Stimulated activated CD8-positive, alpha-beta memory T cell treated with anti-CD3 and anti-CD28 coated beads, Interleukin-2, amount 100 ng/mL, for 1 hour (primary cell): ENCODE measurements at places on chromosomes 12 and 14.

GRCh38 chr12:54299515-54300224, 1.1 kb downstream of the NFE2 start:
- no peak for DNase-seq

GRCh38 chr14:66104486-66104885, 381.7 kb upstream of the CCDC196 start:
- DNase-seq = no peak

DNA sequence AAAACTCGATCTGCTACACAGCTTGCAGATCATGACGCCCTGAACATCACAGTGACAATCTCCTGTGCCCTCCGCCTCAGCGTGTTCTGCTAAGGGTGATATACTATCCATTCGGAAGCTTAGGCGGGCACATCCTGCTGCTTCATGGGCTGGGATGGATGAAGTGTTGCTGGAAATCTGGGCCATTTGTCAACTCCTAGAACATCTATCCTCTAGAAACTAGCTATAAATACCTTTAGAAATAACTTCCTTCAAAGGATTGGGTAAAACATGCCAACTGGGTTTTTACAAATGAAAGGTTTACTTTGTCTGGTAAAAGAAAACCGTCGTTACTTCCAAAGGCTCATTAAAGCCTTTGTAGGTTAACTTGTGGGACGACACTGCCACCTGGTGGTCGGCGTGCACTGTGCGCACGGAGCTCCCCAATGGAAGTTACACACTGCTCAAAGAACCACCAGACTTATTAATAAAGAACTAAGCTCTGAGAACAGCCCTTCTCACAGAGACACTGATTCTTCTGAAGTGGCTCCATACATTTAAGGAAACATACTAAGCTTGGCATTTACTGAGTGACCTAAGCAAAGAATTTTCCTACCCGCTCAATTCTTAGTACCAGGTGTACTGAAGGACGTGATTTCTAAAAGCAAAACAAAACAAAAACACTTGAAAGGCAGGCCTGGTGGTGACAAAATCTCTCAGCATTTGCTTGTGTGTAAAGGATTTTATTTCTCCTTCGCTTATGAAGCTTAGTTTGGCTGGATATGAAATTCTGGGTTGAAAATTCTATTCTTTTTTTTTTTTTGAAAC, 21.6 kb upstream of the CACNA2D4 start:
- peak; percentile 85 for DNase-seq

- DNase-seq = no peak
Measured at GRCh38 chr14:81042438-81042837, 87.0 kb downstream of the TSHR start.

GRCh38 chr12:106576848-106577247, 6.0 kb upstream of the RFX4 start:
- no peak for DNase-seq

DNA sequence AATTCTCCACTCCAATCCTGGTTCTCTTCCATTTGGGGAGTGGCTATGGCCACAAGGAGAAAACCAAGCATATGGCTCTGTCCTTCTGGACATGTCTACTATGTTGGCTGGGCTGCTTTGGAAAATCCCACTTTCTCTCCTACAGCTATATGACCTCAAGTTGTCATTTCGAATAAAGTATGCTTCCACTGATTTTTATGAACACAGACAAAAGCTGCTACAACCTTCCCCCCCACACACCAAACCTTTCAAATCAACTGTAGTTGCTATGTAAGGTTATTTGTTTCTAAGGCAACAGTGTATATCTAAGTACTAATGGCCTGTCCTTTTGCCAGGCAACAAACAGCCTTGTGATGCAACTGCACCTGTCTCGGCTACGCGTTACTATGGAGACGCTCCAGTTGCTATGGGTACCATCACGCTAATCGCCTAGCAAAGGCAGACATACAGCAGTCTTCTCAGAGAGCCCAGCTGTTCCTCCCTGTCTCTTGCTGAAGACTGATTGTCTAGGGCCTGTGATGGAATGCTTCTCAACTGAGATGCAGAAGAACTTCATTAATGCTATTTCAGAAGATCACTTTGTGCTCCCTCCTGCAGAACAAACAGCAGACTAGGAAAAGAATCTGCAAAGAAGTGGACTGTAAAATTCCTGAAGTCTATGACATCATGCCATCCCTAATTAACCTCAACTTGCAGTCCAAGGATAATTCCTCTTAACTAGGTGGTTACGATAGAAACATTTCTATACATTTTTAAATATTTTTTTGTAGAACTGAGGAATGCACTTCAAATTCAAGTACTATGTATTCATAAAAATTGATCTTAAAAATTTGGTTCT, 67.6 kb downstream of the FOXN3 start:
- DNase-seq = no peak

DNA sequence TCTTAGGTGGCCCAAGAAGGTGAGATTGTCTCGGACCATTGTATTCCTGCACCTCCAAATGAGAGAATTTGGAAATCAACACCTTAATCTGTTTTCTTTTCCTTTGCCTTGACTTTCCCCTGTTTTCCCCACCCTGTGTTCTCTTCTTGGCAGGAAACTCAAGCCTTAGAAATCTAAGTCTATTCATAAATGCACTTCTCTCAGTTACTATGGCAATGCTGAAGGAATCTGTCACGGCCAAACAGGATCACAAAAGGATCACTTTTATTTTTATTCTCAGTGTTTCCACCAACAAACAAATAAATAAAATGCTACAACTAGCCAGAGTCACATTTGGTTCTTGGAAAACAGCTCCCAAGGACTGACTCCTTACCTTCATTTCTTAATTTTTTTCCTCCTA, 270.5 kb downstream of the BCAT1 start:
- DNase-seq = no peak

- no peak for DNase-seq
Measured at GRCh38 chr14:25484235-25484634, 434.3 kb upstream of the STXBP6 start.

DNA sequence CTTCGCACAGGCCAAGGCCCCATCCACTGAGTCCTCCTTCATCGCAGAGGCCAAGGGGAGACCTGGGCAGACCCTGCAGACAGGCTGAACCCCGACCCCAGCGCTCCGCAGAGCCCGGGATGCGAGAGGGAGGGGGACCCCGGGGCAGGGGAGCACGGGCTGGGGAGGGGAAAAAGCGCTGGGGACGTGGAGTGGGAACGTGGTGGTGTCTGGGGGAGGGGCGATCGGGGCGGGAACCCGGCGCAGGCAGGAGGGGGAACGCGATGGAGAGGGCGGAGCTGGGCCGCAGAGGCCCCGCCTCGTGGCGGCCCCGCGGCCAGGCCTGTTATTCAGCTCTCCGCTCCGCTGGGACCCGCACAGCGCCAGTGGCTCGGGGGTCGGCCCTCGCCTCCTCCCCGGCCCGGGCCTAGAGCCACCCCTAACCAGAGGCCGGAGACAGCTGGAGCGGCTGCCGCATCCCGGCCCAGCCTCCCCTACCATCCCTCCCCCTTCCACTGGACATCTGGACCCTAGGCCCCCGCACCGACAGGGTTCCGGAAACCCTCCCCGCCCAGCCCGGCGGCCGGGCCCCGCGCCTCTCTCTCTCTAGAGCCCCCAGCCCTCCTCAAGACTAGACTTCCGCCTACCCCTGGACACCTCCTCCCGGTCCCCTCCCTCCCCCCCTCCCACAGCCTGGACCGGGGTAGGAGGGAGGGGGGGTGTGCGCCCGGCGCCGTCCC, at the start of gene ARHGEF25:
ARHGEF25 (plus strand) TSS at position 328 of the 719 bp plus-strand sequence. CDS start 460 bp downstream, outside the sequence.
- no peak for DNase-seq

- no peak for DNase-seq
Measured at GRCh38 chr12:14825256-14825655, 11.3 kb upstream of the SMCO3 start.

- DNase-seq = no peak
Measured at GRCh38 chr14:104031384-104031783, 54.1 kb upstream of the ASPG start.

- no peak for DNase-seq
Measured at GRCh38 chr14:54342806-54343205, 54.0 kb upstream of the CDKN3 start.

DNA sequence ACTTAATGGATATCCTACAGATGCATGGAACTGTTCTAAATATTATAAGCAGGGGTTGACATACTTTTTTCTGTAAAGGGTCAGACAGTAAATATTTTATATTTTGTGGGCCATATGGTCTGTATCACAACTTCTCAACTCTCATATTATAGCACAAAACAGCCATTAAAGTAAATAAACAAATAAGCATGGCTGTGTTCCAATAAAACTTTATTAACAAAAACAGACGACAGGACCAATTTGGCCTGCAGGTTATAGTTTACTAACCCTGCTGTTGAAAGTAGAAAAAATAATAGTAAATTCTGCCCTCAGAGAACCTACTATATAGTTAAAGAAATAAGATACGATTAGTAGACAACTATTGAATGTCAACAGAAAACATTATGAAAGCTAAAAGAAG, 17.5 kb downstream of the ATG2B start:
- DNase-seq = no peak

DNA sequence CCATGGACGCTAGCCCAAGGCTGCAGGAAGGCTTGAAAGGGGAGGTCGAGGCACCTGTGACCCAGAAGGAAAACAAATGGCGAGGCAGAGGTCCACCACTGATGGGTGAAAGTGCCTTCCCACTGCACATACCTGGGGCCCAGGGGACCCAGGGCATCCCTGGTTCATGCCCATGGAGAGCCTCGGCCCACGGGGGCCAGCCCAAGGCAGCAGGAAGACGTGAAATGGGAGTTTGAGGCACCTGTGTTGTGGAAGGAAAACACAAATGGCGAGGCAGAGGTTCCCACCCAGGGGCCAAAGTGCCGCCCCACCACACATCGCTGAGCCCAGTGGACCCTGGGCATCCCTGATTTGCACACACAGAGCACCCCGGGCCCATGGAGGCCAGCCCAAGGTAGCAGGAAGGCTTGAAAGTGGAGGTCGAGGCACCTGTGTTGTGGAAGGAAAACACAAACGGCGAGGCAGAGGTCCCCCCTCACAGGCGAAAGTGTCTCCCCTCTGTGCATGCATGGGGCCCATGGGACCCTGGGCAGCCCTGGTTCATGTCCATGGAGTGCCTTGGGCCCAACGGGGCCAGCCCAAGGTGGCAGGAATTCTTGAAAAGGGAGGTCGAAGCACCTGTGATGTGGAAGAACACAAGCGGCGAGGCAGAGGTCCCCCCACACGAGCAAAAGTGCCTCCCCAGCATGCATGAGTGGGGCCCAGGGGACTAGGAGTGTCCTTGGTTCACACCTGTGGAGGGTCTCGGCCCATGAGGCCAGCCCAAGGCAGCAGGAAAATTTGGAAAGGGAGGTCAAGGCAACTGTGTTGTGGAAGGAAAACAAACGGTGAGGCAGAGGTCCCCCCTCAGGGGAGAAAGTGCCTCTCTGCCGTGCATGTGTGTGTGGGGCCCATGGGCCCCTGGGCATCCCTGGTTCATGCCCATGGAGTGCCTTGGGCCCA, 383.3 kb downstream of the ALG10 start:
- DNase-seq = no peak

DNA sequence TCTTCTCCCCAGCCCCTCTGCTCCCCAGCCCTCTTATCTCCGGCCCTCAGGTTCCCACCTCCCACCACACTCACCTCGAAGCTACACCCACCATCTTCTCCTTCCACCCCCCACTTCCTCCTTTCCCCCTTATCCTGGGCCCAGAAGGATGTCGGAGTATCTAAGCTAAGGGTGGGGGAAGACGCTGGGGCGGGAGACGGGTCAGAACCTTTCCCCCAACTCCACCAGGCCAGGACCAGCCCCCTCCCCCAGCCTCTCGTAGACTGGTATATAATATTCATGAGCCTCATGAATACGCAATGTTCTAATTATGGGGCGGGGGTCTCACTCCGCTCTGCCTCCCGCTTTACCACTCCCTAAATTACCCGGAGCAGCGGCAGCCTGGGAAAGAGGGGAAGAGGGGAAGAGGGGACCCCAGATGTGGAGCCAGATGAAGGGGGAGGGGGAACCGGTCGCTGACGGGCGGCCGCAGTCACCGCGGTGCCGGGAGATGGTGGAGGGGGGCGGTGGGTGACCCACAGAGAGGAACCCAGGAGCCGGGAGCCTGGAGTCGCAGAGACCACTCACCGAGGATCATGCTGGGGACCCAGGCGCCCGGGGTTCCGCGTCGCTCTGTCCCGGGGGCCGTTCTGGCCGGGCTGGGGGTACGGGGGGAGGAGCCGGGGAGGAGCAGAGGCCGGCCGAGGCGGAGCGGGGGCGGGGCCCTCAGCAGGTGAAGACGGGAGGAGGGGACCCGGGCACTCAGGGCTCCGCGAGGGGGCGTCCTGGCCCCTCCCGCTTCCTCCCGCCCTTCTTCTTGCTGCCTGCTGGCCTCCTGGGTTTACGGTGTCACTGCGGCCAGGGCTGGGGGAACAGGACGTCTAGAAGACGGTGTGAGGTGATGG, 6.4 kb upstream of the ZNF385A start:
- DNase-seq = peak; percentile 50
